ENCODE measurements at places on chromosomes 2 and 18. TPM values are rescaled to one million over a fixed set of nuclear protein-coding genes. Genes with fewer than 3 reads are reported as not detected.

The GULP1 gene
- 27.6 TPM for total RNA-seq

The NAPG gene
- total RNA-seq, result 28.1 TPM

- DNase-seq, result no peak
These were observed 101.3 kb upstream of the ITGB6 start for GRCh38 chr2:160301420-160301819.

The INPP1 gene
- 23.4 TPM for total RNA-seq

The CCDC68 gene
- total RNA-seq, result 20.2 TPM

- no peak for DNase-seq
These were observed 14.9 kb downstream of the MAL start for GRCh38 chr2:95040426-95040825.

DNA sequence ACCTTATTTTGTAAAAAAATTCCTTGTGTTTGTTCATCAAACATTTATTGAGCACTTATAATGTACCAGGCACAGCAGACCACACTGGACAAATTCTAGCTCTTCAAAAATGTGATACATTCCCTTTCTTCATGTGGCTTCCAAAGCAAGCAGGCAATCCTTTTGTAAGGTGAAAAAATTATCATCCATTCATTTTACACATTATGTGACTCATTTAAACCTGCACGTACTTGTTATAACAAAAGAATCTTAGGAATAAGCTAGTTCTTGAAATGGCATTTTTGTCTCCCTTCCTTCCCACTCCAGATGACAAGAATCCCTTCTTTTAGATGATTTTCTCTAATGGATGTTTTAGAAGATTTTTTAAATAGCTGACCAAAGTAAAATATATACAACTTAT, 104.6 kb downstream of the KLF7 start:
- DNase-seq, result no peak

DNA sequence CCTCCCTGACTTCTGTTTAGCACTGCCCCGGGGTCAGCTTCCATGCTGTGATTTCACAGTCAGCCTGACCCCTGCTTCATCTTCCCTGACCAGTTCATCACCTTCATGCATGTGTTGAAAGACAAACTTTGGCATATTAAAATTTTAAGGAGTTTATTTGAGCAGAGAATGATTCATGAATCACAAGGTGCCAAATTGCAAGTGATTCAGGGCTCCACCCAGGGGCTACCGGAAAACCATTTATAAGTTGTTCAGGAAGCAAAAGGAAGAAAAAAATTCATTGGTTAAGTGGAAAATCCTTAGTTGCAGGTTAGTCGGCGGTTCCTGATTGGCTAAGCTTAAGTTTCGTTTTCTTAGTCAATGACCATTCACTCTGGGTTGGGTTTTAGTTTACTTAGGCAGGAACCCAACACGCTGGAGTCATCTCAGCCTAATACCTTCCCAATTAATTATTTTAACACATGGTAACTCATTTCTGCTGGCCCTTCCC, 10.6 kb downstream of the IL1F10 start:
- DNase-seq, result no peak

GRCh38 chr2:95539290-95539689, 52.5 kb upstream of the TRIM43 start:
- DNase-seq, result no peak

The RBKS gene
- 2.2 TPM for total RNA-seq

The UGT1A8 gene
- total RNA-seq, result not detected

GRCh38 chr2:23826040-23826439, 100.9 kb downstream of the ATAD2B start:
- no peak for DNase-seq

GRCh38 chr2:127641846-127642507, 4.0 kb upstream of the GPR17 start:
- no peak for DNase-seq

The TGFA gene
- 8.2 TPM for total RNA-seq

The PNPT1 gene
- 28.9 TPM for total RNA-seq

The RESP18 gene
- not detected for total RNA-seq

- peak; percentile 74 for DNase-seq
These were observed 64.0 kb upstream of the CABLES1 start for GRCh38 chr18:23071285-23071684.

The KCNS3 gene
- total RNA-seq, result 28.7 TPM

- DNase-seq, result no peak
These were observed 45.4 kb upstream of the SNTG2 start for GRCh38 chr2:905091-905832.

The CAPN13 gene
- total RNA-seq, result 23.0 TPM

DNA sequence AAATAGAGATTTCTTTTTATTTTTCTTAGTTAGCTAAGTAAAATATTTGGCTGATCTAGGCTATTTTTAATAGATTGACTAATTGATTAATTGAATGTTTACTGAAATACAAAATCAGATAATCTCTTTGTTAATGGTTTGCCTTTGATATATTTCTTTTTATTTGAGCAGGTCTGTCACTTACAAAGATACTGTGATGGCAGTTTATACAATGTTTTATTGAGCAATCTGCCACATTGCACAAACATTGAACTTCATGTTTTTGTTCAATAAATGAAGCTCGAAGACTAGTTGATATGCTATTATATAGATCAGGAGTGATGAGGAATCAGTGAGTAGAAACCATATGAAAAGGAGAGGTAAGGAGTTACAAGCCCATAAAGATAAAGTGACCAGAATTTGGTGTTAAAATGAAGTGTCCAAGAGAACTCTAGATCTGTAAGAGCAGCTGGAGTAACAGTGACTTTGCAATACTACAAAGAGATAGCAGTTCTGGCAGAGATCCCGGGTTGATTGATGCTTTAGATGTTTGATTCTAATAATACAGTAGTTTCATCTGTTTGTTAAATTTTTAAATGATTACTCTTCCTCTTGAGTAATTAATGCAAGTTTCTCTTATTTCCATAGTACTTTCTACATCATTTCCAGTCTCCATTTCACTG, 574.2 kb downstream of the CCDC85A start:
- DNase-seq, result no peak

- no peak for DNase-seq
These were observed 18.0 kb upstream of the ACKR3 start for GRCh38 chr2:236551471-236552211.

DNA sequence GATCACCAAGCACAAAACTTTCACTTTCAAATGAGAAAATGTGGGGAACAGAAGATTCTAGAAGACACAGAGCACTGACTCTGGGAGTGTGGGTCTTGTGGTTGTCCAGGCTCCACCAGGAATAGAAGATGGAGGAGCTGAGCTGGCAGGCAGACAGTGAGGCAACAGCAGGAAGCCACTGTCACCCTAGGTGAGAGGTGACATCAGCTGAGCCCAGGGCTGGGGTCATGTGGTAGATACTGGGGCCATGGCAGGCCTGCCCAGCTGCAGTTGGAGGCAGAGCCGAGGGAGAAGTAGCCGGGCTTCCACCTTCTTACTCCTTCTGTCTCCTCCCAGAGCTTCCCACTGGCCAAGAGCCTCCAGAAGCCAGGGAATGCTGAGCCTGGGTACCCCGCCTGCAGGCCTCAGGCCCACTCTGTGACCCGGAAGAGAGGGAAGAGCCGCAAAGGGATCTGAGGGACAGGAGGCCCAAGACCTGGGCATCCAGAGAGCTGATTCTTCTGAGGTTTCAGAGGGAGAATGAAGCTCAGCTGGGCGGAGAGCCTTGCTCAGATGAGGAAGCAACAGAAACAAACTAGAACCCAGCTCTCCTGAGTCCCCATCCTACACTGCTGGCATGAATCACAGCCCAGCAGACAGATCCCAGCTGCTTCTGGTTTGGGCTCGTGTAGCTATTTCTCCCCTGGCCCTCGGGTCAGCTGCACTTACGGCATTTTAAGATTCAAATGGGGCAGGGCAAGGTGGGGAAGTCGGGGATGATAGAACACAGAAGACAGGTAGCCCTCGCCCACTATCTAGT, 39.8 kb upstream of the ASAP2 start:
- no peak for DNase-seq

DNA sequence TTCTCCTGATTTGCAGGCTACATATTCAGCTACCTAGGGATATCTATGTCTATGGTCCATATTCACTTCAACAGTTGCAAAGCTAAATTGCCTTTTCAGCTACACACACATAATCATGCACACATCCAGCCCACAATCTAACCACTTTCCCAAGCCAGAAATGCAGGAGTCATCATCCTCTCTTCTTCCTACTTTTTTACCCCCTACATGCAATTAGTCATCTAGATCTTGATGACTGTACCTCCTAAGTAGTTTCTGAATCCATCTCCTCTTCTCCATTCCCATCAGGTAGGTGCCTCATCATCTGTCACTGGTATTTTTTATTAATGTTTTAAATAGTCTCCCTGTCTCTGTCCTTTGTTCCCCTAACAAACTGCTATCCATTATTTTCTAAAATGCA, 23.7 kb upstream of the SPRED2 start:
- DNase-seq, result no peak

- no peak for DNase-seq
These were observed 97.5 kb upstream of the LDLRAD4 start for GRCh38 chr18:13120983-13121441.

DNA sequence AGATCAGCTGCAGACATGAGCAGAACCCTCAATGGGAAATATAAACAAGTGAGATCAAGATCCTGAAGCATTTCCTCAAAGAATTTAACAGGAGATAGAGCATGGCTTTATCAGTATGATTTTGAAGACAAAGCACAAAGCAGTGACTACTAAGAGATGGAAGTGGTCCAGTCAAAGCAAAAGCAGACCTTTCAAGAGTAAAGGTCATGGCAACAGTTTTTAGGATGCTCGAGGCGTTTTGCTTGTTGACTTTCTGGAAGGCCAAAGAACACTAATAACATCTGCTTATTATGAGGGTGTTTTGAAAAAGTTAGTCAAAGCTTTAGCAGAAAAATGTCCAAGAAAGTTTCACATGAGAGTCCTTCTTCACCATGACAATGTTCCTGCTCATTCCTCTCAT, 128.5 kb downstream of the KCNE4 start:
- DNase-seq, result no peak

DNA sequence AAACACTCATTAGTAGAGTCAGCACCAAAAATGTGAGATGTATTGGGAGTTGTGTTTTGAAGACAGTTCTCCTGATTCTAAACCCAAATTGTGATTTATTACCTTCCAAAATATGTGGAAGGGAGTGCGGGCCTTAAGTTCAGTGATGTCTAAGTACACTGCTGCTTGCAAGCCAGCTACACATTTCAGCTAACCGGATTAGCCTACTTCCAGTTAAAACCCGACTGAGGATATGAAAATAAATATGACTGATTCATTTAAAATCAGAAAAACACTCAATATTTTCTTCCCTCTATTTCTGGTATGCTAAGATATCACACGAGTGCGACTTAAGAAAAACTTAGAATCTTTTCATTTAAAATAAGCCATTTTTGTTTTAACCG, 907 bp downstream of the FHL2 start:
- DNase-seq, result no peak

DNA sequence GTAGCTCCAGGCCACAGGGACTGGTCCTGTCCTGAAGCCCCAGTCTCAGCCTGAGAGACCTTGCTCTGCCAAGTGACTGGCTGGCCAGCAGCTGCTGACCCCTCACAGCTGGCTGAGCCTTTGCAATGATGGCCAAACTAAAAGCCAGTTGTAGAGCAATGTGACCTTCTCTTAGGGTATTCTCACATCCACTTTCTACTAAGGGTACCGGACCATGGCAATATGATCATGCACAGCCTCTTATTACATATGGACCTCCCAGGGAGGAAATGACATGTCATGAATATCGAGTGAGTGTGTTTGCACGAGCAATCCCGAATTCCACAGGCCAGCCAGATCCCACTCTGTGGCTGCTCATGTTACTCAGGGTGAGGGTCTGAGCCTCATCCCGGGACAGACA, 213.9 kb downstream of the VAPA start:
- no peak for DNase-seq

DNA sequence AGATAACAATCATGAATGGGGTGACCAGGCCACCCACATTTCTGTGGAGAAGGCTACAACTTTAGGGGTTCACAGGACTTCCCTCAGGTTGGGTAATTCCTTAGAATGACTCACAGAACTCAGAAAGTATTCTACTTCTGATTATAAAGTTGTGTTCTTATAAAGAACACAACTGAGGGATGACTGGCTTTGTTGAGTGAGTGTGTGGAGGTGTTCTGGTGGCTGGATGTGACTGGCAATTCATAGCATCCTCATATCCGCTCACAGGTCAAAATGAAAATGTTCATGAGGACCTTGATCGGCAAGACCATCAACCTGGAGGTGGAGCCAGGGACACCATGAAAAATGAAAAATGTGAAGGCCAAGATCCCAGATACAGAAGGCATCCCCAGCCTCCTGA, 143.3 kb upstream of the CAB39 start:
- no peak for DNase-seq

DNA sequence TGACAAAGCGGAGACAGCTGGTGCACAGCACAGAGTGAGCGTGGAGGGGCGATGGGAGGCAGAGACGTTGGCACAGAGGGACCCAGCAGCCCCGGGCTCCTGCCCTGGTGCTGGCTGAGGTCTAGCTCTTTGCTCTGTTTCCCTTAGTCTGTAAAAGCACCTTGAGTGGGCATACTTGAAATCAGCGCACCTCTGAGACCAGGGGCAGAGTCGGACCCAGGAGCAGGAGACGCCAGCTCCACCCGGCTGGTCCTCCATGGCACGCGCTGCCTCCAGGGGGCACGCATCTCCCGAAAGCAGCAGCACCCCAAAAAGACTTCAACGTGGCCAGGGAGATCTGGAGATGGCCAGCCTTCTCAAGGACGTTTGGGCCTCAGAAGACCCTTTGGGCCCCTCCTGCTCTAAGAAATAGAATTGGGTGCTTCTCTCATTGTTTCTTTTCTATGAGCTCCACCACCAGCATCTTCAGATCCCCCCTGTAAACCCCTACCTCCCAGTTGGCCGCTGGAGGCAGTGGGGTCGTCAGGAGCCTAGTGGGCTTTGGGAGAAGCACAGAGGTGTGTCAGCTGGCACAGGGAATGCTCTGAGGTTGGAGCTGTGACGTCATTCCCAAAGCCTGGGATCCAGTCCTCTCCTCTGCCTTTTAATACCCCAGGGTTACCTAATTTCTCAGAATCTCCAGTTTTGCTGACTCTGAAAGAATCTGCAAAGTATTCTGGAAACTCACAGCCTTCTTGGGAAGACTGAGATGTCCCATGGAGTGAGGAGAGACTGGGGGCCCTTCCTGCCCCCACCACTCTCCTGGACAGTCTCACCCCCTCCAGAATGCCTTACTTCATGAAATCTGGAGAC, 58.9 kb downstream of the CIB4 start:
- DNase-seq, result no peak

- no peak for DNase-seq
These were observed 24.2 kb upstream of the UGT1A8 start for GRCh38 chr2:233593201-233593600.

The ACKR3 gene
- total RNA-seq, result 12.6 TPM

GRCh38 chr2:80149991-80150390, 154.6 kb downstream of the LRRTM1 start:
- DNase-seq, result no peak

GRCh38 chr2:70655786-70656185, 102.2 kb upstream of the TGFA start:
- DNase-seq, result no peak

The CAPN14 gene
- total RNA-seq, result 0.15 TPM

GRCh38 chr18:28767201-28767600, 590.3 kb upstream of the CDH2 start:
- no peak for DNase-seq

The ABCG8 gene
- not detected for total RNA-seq

The AMER3 gene
- not detected for total RNA-seq
